Activated naive CD8-positive, alpha-beta T cell treated with anti-CD3 and anti-CD28 coated beads for 36 hours (primary cell): ENCODE measurements at places on chromosomes 7 and 10. TPM values are rescaled to one million over a fixed set of nuclear protein-coding genes. Genes with fewer than 3 reads are reported as not detected.

Gene GCK
- 3.7 TPM for total RNA-seq

GRCh38 chr7:12493407-12493806 is 77.1 kb upstream of the SCIN start:
- H3K4me1 ChIP-seq: no peaks in the 10 kb centered on the region
- peaks cover 12% of the 10 kb centered on the region for H3K27me3 ChIP-seq
- H3K36me3 ChIP-seq: no peaks in the 10 kb centered on the region
- H3K4me3 ChIP-seq: no peak overlapping the region
- DNase-seq: no peak
- no peak overlapping the region for H3K27ac ChIP-seq

- no peak overlapping the region for H3K4me3 ChIP-seq
- H3K27ac ChIP-seq: no peak overlapping the region
- H3K36me3 ChIP-seq: peaks cover 15% of the 10 kb centered on the region
- peaks cover 57% of the 10 kb centered on the region for H3K4me1 ChIP-seq
- no peak for DNase-seq
Measured at GRCh38 chr10:62692085-62692484, 112.4 kb upstream of the ADO start.

- no peak for DNase-seq
- peaks cover 2% of the 10 kb centered on the region for H3K4me1 ChIP-seq
- peaks cover 3% of the 10 kb centered on the region for H3K27me3 ChIP-seq
- H3K4me3 ChIP-seq: no peak overlapping the region
- no peaks in the 10 kb centered on the region for H3K36me3 ChIP-seq
Measured at GRCh38 chr10:97000487-97001182, 168.5 kb downstream of the LCOR start.
